NCI-H1436 treated with DMSO at 0.1 percent for 48 hours (cell line): ENCODE measurements at places on chromosomes 4 and X.

DNA sequence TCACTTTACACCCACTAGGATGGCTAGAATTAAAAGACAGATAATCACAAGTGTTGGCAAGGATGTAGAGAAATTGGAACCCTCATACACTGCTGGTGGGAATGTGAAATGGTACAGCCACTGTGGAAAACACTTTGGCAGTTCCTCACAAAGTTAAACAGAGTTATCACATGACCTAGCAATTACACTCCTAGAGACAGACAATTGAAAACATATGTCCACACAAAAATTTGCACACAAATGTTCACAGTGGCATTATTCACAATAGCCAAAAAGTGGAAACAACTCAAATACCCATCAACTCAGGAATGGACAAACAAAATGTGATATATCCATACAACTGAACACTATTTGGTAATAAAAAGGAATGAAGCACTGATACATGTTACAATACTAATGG lies 5.7 kb downstream of the ZNF280C start:
- DNase-seq = no peak

- DNase-seq = no peak
These were observed 79.8 kb downstream of the CLCN5 start for GRCh38 chrX:50002067-50002714.

DNA sequence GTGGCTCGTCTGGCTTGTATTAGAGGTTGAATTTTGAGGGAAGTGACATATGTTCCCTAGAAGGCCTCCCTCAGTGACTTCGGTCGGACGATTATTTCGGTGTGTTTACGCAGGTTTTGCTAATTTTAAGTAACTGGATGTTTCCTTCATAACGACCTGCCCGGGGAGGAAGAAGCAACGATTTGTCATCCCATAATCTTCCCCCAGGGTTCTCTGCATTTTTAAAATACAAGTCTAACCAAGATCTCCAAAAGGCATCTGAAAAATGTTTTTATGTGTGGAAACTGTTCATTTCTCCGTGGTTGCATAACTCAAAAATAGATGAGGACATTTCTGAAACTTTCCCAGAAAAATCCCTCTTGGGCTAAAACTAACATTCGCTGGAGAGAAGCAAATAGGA lies 195.4 kb downstream of the SHOX start:
- no peak for DNase-seq

GRCh38 chrX:136783159-136783558 lies 2.4 kb upstream of the ARHGEF6 start:
- DNase-seq = no peak

- no peak for DNase-seq
These were observed 19.0 kb upstream of the PDE5A start for GRCh38 chr4:119647558-119647957.

GRCh38 chr4:4599481-4600275 lies 57.8 kb upstream of the STX18 start:
- DNase-seq = peak; percentile 64

DNA sequence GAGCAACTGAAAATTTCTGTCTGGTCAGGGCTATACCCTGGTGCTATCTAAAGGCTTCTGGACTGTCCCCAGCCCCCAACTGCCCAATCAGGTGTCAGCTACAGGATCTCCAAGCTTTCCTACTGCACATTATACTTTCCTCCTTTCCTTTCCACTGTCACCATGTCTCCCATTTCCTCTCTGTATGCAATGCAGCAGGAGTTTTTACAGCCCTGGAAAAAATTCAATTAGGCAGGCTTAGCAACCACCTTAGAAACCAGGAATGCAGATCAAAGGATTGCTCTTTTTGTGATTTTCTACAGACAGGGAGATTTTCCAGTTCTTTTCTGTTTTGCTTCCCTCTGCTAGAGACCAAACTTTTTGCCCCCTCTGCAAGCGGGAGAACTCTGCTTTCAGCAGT lies 6.0 kb upstream of the NAF1 start:
- no peak for DNase-seq

DNA sequence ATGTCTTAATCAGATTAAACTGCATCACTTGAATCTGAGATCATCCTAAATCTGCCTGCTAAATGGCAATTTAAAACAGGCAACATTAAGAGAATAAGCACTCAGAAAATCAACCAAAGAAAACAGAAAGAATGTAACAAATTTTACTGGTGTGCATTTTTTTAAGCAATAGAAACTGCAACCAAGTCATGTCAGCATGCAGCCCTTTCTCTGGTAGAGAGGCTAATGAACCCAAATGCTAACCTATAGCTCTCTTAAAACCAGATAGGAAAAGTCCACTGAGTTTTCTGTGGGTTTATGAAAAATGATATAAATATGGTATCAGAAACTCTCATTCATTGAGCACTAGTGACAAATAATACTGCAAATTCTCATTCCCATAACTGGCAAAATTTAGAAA lies 35.6 kb downstream of the COL25A1 start:
- no peak for DNase-seq

GRCh38 chr4:183343730-183344129 lies 21.5 kb upstream of the CLDN24 start:
- DNase-seq = no peak

DNA sequence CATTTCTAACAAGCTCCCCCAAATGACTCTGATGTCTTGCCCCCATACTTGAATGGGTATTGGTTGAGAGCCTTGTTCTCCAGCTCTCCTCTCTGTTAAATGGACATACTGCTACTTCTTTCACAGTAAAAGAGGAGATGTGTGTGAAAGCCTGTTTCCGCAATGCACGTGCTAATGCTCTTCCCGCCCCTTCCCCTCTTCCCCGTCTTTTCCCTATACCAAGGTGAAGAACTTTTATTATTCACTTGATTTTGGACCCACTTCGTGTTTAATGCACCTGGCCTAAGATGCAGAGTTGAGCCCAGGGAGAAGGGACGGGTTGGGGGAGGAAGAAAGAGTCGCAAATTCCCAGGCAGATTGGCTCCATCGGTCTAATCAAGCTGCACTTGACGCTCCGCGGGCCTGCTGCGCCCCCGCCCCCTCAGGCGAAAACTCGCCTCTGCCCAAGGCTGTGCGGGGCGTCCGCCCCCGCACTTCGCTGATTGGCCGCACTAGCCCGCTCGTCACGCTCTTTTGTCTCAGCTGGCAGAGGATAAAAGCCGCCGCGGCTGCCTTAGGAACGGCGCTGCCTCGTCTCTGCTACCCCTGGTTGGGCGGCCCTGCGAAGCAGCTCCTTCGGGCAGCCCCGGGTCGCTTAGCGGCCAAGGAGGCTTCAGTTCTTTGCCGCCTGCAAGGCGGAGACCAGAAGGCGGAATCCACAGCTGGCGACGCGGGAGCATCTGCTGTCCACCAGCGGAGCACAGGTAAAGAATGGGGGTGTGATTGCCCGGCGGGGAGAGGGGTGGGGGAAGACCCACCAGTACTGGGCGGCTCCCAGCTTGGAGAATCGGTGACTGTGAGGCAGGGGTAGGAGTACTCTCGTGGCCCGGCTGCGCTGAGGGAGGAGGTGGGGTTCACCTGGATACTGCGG lies at the start of gene ZCCHC12:
TSS of gene ZCCHC12 (plus strand) at position 562 of the 910 bp plus-strand sequence. CDS start 1,421 bp downstream, outside the sequence.
- DNase-seq = peak; percentile 60

GRCh38 chr4:101973361-101973760 lies 182.8 kb downstream of the BANK1 start:
- DNase-seq = no peak

GRCh38 chrX:129239371-129239770 lies 283.9 kb downstream of the SMARCA1 start:
- no peak for DNase-seq

- DNase-seq = no peak
These were observed 74.7 kb downstream of the CEP44 start for GRCh38 chr4:174358410-174358809.

- no peak for DNase-seq
These were observed 79.3 kb downstream of the CBLL2 start for GRCh38 chrX:22351966-22352365.

DNA sequence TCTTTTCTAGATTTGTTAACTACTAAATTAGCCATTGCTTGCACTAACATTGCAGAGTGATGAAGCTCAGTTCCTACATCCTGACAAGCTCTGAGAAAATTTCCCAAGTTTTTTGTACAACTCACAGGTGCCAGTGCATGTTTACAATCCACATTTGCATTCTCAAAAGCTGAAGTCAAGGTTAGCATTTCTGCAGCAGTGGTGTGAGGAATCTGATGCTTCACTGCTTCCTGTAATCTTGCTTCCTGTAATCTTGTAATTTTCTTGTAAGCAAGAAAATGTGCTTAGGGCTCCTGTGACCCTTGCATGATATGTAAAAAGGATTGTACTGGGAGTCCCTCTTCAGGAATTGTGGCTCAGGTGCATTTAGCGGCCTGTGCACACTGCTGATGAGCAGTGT lies 207.4 kb upstream of the CXCL13 start:
- no peak for DNase-seq

DNA sequence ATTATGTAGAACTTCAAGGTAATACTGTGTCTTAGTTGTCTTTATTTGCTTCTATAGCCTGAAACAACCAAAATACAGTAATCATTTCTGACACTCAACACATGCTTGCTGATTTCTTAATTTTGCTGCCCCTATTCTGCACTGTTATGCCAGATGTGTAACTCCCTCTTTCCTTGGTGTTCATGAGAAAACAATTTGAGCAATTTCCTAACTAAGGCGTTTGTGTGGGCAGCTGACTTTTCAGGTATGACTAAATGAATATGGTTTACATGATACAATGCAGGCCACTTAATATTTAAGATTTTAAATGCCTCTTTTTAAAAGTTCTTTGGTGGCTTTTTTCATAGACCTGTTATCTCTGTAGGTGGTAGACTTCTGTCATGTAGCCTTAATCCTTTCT lies 46.1 kb upstream of the CENPE start:
- DNase-seq = no peak

DNA sequence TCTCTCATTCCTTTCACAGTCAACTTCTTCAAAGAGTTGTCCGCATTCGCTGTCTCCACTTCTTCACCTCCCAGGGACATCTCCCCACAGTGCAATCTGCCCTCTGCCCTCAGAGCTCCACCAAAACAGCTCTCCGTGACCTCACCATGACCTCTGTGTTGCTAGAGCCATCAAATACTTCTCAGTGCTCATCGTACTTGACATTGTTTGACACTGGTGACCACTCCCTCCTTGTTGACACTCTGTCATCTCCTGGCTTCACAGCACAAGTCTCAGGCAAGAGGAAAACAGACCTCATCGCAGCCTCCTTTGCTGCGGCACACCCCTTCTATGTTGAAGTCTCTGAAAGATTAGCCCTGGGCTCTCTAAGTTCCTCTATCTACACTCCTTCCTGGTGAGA lies 90.5 kb upstream of the CCDC160 start:
- no peak for DNase-seq

DNA sequence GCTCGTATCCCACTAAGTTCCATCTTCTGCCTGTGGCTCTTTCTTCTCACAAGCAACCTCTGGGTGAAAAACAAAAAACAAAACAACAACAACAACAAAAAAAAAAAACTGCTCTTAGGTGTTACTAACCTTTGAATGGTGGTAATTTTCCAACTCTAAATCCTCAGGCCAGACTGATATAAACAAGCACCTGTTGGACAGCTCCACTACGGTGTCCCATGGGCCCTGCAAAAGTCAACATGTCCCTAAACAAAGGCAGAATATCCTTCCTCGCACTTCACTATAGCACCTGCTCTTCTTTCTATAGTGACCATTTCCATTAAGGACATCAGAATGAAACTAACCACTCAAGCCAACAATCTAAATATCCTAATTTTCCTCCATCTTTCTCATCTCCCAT lies 54.6 kb upstream of the PARM1 start:
- DNase-seq = no peak

GRCh38 chr4:22488106-22488505 lies 27.8 kb downstream of the ADGRA3 start:
- no peak for DNase-seq

DNA sequence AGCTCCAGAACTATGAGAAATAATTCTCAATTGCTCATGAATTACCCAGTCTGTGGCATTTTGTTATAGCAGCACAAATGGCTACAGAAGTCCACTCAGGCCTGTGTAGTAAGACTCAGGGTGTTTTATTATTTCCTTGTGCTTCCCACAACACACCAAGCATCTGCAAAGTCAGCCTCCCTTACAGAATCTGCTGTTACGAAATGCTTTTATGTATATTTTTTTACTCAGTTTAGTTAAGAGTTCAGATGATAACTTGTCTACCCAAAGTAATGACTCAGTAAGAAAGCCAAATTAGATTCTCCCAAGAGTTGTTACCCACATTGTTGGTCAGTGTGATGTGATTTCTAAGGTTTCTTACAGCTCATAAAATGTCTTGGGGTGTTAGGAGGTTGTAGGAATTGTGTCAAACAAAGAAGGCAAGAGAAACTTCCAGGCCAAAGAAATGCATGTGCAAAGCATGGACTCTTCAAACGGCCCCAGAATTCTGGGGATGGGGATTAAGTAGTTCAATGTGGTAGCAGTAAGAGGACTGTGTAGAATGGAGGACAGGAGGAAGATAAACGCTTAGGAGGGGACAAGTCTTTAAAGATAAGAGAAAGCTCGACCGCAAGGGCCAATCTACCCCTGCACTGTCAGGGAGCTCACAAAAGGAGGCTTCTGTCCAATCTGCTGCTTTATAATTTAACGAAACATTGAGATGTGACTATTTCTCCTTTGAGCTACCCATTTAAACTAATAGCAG lies 35.4 kb upstream of the TMEM184C start:
- no peak for DNase-seq

GRCh38 chr4:47974566-47974965 lies 41.9 kb downstream of the CNGA1 start:
- no peak for DNase-seq

GRCh38 chr4:180189666-180190065 lies 2053.5 kb upstream of the TENM3 start:
- DNase-seq = no peak

GRCh38 chr4:66855956-66856355 lies 689.3 kb downstream of the CENPC start:
- no peak for DNase-seq

GRCh38 chr4:101289306-101289705 lies 58.0 kb downstream of the PPP3CA start:
- no peak for DNase-seq

- no peak for DNase-seq
These were observed 123.2 kb upstream of the FAM9C start for GRCh38 chrX:13167481-13168231.

GRCh38 chrX:103157496-103158316 lies 57.2 kb upstream of the BEX4 start:
- DNase-seq = no peak

DNA sequence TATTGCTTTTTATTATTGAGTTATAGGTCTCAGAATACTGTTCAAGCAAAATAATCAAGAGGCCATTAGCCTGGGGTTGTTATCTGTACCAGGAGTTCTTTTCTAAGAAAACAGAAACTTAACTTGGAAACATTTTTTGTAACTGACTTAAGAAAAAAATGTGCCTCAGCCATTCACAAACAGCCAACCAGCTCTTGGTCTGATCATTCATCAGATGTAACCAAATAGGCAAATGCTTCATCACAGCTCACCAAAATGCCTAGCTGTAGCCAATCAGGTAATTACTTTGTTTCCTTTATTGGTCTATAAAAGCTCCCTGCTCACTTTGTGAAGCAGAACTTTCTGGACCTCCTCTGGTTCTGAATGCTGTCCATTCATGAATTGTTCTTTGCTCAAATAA lies 387.7 kb downstream of the FAT4 start:
- no peak for DNase-seq

GRCh38 chrX:132077912-132078311 lies 49.9 kb downstream of the FRMD7 start:
- no peak for DNase-seq
